Frontal cortex (tissue), 4 donors: ENCODE measurements at places on chromosomes 7 and 10.

GRCh38 chr10:78450239-78450638 is 416.6 kb downstream of the RPS24 start:
- no peak for DNase-seq

- DNase-seq, result no peak
Observed at GRCh38 chr7:57424515-57425238, 25.3 kb upstream of the ZNF716 start.

- DNase-seq, result peak; percentile 90
Observed at GRCh38 chr7:76314042-76314721, 11.7 kb downstream of the HSPB1 start.

DNA sequence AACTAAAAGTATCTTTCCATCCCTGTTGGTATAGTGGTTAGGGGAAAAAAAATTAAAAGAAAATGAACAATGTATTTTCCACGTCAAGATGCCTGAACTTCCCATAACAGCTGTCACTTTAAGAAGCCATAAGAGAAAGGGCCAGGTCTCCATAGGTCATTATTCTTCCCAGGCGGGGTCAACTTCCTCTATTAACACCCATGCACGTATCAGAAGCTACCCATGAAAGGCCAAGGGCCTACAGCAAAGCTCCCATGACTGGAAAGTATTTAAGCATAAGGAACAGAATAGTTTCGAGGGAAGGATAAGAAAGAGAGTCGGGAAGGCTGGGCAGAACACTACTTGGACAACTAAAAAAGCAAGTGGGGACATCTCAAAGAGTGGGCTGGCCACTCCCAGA is 40.1 kb downstream of the RBM28 start:
- DNase-seq, result no peak

- DNase-seq, result no peak
Observed at GRCh38 chr7:98840722-98841121, 29.1 kb downstream of the TMEM130 start.
